ENCODE measurements at places on chromosomes 6 and 20.

DNA sequence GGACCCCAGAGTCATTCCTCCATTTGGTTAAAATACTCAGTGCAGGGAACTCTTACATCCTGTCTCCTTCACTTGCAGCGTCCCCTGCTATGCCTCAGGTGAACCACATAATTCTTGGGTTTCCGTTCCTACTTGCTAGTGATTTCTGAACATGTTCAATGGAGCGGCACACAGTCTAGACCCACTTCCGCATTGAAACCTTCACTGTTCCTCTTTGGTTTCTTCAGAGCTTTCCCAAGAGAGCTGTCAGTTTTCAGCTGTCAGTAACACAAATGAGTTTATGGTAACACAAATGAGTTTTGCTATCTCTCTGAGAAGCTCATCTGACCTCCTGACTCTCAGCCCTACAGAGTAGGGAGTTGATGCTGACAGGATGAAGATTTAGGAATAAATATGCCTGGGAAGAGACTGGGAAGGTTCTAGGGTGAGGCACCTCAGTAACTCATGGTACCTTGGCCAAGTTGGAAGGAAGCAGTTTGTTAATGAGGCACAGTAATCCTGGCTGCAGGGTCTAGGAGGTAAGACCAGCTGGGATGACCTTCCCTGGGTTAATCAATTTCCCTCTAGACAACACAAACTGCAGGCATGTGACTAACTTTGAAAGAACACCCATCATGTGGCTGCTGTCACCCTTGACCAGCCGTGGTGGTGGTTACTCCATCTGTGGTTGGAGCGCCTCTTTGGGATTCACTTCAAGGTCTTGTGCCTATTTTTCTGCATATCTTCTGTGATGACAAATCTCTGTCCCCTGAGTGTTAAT is 5.4 kb downstream of the SYS1 start:
- DNase-seq = no peak

GRCh38 chr6:99745651-99746050 is 139.0 kb downstream of the PRDM13 start:
- no peak for DNase-seq

- no peak for DNase-seq
Measured at GRCh38 chr6:149059557-149059956, 258.0 kb upstream of the TAB2 start.

DNA sequence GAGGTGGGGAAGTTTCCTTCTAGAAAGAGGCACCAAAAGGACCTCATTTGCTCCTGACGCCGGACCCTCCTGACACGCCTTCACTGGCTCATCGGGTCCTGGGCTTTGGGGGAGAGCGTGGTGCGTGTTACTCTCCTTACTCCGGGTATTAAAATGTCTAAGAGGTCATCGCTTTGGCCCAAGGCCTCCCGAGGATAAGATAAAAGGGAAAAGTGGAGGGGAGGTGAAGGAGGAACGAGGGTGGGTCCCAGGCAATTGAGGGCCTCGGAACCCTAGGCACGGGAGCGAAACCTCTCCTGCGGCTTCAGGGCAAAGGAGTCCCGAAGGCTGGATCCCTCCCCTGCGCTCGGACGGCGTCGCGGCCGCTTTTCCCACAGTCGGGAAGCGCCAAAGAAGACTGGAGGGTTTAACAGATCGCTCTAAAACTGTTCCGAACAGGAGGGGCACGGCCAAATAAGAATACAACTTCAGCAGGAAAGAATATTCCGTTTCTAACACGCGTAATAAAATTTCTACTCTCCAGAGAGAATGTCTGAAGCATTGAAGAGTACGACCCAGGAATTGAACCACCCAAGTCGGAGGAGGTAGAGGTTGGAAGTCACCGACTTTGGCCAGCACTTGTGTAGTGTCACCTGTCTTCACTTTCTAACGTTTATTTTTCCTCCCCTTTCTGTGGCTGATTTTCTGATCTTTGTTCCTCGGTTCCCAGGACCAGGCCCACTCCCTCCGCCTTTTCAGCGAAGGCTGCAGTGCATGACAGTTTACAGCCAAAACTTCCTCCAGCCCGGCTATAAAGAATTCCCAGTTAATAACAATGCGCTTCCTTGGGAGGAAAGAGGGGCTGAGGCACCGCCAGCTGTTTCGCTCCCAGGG is 2.1 kb upstream of the TBXT start:
- peak; percentile 23 for DNase-seq

GRCh38 chr6:586553-586952 is 70.3 kb downstream of the HUS1B start:
- DNase-seq = no peak

DNA sequence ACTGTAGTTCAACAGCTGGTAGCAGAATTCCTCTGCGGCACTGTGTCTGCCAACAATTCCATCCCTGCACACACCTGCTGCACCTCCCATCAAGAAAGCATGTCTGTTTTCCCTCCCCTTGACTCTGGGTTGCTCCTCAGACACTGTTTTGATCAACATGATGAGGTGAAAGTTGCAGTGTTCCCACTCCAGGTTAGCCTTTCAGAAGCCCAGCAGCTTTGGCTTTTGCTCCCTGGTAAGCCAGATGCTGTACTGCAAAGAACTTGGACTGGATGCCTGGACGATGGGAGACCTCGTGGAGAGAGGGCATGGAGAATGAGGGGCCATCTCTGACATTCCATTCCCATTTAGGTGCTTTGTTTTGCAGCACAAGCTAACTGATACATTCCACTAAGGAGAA is 79.1 kb upstream of the MAFB start:
- DNase-seq = no peak

GRCh38 chr20:59392736-59393135 is 92.3 kb downstream of the EDN3 start:
- no peak for DNase-seq

- DNase-seq = no peak
Measured at GRCh38 chr6:31634969-31635575, 14.6 kb downstream of the PRRC2A start.

DNA sequence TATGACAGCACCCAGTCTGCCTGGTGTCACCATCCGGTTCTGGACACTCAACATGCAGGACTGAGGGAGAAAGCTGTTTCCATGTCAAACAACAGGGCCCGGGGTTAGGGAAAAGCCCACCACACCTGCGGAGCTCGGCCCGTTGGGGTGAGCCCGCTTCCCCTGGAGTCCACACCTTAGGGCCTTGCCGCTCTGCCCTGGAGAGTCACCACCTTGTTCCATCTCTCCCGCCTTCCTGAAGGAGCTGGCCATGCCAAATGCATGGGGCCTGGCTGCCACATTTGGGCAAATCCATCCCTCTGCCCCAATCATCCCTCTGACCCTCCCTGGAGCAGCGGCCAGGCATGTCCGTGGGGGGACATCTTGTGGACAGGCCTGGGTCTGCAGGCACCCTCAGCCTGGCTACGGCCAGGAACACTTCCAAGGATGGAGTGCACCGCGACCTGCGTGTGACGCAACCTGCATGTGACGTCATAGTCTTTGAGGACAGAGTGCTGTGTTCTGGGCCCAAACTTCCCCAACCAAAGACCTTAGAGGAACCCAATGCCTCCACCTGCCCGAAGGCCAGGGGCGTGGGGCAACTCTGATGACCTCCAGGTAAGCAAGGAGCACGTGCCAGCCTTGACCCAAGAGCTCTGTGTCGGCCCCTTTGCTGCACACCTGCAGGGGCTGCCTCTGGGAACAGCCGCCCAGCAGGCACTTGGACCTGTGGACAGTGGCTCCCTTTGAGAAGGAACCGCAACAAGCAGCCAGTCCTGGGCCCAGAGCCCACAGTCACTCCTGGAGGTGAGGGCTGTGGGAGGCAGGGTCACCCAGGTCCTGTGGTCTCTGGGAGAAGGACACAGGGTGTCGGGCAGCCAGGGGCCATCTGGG is 1.7 kb downstream of the CABLES2 start:
- DNase-seq = peak; percentile 66

GRCh38 chr6:79138146-79138545 is 60.1 kb upstream of the PHIP start:
- no peak for DNase-seq

- no peak for DNase-seq
Measured at GRCh38 chr6:170388113-170388512, 81.6 kb downstream of the FAM120B start.

GRCh38 chr6:87701344-87701675 is 723 bp downstream of the AKIRIN2 start:
- DNase-seq = no peak

- DNase-seq = no peak
Measured at GRCh38 chr20:61728786-61729770, 336.6 kb downstream of the TAF4 start.

DNA sequence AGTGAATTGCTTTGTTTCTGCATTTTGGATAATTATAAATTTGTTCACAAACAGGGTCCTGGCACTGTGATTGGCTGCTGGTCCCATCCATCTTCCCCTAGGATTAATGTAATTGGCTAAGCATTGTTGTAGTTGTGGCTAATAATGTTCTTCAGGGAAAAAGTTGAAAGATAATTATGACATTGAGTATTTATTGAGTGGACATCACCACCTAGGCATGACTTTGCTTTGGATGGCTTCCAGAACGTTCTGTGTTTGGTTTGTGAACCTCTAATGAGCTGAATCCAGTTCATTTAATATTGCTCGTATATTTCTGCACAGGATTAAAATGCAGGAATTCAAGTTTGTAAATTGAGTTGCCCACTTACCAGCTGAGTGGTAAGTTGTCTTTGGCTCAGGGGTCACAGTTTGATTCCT is 55.1 kb downstream of the ARID1B start:
- no peak for DNase-seq

DNA sequence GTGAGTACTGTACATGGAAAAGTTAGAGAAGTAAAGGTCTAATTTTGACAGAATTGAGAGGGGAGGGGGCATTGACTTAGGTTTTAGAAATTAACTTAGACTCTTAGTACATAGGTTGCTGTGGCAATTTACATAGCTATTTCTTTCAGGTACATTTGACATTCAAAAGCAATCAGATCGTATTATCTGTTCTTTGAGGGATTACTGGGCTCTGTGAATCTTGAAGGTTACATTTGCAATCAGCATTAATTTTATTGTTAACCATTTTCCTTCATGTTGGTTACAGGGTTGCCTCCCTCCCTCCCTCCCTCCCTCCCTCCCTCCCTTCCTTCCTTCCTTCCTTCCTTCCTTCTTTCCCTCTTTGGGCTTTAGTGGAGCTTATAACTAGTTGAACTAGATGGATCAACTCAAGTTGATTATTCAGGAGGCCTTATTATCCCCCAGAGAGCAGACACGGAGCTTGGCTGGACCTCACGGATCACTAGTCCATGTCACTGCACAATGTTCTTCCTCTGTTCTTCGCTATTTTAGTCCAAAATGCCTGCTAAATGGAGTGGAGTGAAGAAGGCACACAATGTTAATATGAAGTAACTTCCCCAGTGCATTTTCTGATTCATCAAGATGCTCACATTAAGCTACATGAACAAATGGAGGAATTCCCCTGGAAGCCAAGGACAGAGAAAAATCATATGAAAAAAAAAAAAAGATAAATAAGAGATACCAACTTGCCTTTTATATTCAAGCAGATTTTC is 87.8 kb downstream of the PLCB4 start:
- no peak for DNase-seq

GRCh38 chr6:110710115-110710514 is 105.2 kb downstream of the CDK19 start:
- DNase-seq = no peak

DNA sequence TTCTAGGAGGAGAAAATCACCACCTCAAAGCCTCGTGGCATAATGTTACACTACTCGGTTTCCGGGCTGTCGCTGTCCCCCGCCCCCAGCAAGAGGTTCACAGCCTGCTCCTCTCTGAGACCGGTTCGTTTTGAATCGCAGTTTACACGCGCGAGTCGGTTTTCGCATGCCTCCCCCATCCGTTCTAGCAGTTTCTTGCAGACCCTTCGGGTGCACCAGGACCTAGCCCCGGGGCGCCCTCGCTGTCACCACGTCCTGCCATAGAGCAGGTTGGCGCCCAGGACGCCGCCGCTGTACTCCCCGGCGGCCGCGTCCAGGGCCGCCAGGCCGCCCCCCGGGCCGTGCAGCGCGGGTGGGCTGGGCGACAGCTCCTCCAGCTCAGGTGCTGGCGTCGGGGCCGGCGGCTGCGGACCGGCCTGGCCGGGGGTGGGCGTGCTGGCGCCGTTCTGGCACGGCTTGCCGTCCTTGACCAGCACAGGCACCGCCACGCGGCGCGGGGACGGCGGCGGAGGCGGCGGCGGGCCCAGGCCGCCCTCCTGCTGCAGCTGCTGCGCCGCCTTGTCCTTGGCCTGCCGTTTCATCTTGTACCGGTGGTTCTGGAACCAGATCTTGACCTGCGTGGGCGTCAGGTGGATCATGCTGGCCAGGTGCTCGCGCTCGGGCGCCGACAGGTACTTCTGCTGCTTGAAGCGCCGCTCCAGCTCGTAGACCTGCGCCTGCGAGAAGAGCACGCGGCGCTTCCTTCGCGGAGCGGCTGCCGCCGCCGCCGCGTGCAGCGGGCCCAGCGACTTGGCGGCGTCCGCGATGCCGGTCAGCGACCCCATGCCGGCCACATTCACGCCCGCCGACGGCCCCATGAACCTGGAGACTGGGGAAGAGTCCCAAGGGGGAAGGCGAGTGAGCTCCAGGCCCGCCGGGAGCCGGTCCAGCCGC is 1.4 kb downstream of the NKX2-4 start:
- peak; percentile 45 for DNase-seq

- no peak for DNase-seq
Measured at GRCh38 chr6:161798844-161799394, 525.1 kb upstream of the AGPAT4 start.

- DNase-seq = no peak
Measured at GRCh38 chr20:52012079-52012478, 179.5 kb downstream of the ZFP64 start.

GRCh38 chr6:123925350-123925749 is 121.7 kb downstream of the NKAIN2 start:
- no peak for DNase-seq

DNA sequence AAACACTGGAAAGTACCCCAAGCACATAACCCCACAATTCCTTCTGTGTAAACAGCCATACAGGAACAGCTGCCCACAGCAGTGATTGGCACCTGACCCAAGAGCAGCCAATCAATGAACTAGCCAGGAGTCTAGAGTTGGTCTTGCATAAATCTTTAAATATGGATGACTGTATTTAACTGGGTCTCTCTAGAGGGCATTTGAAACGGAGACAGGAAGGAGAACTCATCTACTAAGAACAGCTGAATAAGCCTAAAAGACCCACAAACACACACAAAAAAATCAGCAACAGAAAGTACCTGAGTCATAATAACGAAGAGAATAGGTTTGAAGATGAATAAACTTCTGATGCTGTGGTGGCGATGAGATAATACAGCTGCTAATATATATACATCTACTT is 49.0 kb upstream of the ASF1A start:
- no peak for DNase-seq

Measured in nephron progenitor cell (in vitro differentiated cells).